ENCODE measurements at places on chromosomes 4 and X.
A peak's percentile ranks its signal among the peaks of the same experiment; 100 is the strongest.

GRCh38 chrX:109472939-109473735 lies 8.7 kb downstream of the GUCY2F start:
- DNase-seq = no peak

- DNase-seq = peak; percentile 100
Measured at GRCh38 chr4:54971474-54971950, 153.9 kb downstream of the KDR start.

DNA sequence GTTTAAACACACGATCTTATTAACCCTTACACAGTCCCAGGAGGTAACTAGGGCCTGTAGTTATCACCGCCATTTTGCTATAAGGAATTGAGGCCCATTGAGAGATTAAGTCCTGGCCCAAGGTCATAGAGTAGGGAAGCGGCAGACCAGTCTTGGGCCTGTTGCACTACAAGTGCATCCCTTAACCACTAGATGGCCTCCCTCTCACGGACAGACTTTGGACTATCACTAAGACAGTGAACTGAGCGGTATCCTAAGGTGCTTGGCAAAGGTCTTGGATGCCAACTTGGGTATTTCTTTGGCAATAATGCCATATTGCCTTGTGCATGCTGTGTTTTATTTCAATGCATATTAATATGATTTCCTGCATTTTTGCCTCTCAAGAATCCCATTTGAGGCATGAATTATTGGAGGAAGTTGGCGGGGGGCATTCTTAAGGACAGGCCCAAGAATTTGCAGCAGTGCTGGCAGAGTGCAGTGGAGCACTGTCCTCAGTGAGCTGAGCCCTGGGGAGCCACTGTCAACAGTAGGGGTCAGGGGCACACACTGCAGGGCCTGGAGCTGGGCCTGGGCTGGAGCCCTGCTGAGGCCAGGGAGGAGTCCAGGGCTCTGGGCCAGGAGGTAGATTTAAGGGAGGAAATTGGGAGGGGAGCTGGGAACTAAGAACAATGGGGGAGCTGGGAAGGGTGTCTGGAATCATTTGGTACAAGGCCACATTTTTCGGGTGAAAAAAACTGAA lies 147.4 kb downstream of the SMIM20 start:
- DNase-seq = peak; percentile 81

GRCh38 chr4:1502501-1502886 lies 96.3 kb upstream of the NKX1-1 start:
- no peak for DNase-seq

DNA sequence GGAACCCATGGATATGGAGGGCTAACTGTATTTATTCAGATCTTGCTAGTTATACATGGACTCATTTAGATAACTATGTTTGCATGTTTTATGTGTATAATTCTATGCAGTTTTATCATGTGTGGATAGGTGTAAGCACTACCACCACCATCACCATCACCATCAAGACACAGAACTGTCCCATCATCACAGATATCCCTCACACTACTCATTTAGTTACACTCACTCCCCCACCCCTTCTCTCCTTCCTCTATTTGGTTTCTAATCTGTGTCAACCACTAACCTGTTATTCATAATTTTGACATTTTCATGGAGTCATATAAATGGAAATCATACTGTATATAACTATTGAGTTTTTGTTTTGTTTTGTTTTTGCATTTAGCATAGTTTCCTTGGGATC lies 43.7 kb downstream of the STAG2 start:
- no peak for DNase-seq

DNA sequence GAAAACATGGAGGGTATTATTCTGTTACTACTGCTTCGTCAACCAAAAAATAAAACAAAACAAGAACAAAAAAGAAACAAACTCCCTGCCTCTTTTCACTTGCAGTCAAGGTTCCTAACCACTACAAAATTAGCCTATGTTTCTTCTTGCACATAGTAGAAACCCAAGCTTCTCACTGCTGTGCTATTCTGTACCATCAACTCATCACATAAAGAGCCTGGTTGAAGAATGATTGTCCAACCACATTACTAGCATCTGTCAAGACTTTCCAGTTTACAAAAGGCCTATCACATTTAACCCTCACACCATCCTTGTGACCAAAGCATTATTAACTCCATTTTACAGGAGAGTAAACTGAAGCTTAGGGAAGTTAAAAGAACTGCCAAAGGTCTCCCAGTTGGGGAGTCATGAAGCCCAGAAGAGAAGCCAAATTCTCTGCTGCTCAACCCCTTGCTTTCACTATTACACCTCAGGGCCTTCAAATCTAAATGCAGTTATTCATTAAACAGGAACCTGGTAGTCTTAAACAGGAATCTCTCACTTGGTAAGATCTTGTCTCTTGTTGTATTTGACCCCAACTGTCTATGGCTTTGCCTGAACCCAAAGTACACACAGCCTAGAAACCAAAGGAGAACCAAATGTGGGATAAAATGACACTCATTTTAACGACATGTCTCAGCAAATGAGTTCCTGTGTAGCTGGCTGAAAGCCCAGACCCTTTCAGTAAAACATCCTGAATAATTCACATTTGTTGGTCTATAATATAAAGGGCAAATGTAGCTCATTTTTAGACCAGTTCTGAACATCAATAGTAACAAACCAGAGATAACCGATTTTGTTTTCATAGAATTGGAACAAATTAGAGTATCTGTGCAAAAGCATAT lies 8.6 kb downstream of the F9 start:
- DNase-seq = no peak

DNA sequence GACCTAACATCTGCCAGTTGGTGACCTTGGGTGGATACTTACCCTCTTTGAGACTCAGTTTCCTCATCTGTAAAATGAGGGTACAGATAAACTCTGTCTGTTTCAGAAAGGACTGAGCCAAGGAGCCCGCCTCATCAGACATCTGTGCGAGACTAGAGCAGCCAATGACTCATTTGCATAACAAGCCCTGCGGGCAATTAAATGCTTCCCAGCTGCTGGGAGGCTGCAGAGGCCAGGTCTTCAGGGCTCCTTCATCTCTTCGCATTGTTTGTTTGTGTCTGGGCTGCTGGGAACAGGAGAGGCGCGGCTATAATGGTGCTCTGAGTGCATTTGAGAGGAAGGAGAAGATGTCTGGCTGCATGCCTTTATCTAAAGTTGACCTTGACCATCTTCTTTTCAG lies 85.0 kb downstream of the ADRA2C start:
- no peak for DNase-seq

DNA sequence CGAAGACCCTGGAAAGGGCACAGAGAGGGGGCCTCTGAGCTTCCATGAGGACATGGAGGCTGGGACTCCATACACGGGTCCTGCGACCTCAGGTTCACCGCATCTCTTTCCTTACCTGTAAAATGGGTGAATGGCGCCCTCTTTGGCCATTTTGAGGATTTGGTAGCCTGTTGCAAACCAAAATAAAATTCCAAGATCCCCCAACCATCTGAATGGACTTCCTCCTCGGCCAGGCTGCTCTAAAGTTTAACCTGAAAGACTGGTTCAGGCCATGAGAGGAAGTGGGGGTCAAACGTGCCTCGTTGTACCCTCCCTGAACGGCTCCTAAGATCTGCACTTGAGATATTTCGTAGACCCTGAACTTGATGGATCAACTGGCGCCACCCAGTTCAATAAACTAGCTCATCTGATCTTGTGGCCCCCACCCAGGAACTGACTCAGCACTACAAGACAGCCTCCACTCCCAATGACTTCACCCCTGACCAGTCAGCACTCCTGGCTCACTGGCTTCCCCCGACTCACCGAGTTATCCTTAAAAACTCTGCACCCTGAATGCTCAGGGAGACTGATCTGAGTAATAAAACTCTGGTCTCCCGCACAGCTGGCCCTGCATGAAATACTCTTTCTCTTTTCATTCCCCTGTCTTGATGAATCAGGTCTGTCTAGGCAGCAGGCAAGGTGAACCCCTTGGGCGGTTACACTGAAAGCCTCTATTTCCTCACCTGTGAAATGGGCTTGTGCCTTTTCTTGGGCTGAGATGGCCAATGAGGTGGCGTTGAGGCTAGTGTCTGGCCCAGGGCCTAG lies 32.9 kb upstream of the GPR78 start:
- DNase-seq = no peak

DNA sequence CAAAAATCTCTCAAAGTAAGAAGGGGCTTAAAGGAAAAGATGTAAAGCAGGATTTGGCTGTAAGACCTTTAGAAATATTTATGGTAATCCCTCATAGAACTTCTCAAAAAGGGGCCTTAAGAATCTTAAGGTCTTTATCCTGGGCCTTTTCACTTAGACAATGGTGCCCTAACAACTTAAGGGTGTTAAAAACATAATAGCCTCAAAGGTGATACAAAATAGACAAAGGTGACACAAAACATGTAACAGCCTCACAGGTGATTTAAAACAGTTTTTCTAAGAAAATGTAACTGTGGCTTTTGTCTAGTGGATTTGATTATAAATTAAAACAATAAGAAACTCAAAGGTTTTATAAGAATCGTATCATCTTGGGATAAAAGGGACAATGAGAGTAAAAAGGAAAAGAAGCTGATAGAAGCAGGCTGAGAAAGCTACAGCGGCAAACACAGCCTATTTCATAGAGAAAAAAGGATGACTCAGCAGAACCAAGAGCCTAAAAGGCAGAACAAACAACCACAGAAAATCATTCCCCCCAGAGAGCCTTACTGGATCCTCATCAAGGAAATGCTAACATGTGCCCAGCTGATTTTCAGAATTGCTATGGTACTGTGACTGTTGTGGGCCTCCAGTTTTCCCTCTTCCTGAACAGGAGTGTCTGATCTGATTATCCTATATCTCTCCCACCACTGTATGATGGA lies 164.3 kb downstream of the STPG2 start:
- no peak for DNase-seq

DNA sequence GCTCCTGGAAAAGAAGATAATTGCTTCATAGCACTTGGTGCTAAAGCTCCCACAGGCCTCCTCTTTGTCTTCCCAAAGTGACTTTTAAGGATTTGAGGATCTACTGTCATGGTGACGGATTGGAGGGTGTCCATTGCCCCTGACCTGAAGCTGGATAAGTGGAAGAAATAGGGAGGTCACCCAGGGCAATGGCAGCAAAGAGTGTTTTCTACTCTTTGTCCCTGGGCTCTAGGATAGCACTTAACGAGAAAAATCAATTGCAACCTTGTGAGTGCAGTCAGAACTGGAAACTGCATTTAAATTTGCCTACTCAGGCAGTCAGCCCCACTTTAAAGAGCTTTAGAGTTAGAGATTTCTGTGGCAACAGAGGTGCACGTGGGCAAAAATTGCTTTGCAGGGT lies 43.7 kb upstream of the XK start:
- no peak for DNase-seq

Measured in Kasumi-1 (cell line).